Activated CD8-positive, alpha-beta memory T cell treated with anti-CD3 and anti-CD28 coated beads for 1 hour (primary cell): ENCODE measurements at places on chromosomes 3 and 15.

GRCh38 chr3:48798998-48799397 lies 48.7 kb downstream of the PRKAR2A start:
- no peak for DNase-seq

- no peak for DNase-seq
Measured at GRCh38 chr3:156997351-156997750, 162.6 kb downstream of the CCNL1 start.

- DNase-seq = no peak
Measured at GRCh38 chr3:180700941-180701340, 21.7 kb upstream of the CCDC39 start.

GRCh38 chr3:160929595-160929994 lies 173.6 kb downstream of the PPM1L start:
- DNase-seq = no peak

GRCh38 chr3:10843378-10843777 lies 27.4 kb downstream of the SLC6A11 start:
- no peak for DNase-seq

DNA sequence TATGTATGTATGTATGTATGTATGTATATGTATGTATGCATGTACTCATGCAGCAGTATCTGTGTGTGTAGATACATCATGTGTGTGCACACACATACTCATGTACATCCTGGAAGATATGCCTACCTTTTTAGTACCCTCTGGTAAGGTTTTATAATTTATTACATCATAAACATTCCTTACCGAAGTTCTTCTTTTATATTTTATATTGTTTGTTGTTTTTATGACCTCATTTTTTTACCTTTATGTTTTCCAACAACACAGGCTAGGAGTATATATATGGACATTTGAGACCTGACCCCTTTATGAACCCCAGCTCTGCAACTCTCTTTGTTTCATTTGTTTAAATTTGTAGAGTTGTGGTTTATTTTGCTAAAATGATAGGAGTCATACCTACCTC lies 263.5 kb downstream of the ADAMTSL3 start:
- no peak for DNase-seq

- no peak for DNase-seq
Measured at GRCh38 chr3:62503516-62503915, 130.2 kb upstream of the FEZF2 start.

DNA sequence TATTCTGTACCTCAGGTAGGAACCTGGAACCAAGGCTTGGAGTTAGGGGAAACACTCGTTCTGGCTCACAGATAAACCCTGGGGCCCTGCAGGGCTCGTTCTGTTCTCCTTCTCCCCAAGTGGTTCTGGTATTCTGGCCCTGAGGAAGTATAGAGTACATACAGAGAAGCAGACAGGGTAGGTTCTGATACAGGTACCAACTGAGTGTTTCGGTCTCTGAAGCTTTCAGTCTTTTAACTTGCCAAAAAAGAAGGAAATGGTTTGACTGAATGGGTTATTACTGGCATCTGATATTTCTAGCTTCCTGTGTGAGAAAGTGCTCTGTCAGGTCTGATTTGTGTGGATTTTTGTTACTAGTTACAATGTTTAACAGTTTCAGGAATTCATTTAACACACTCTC lies 67.3 kb downstream of the UBE2E2 start:
- no peak for DNase-seq

GRCh38 chr3:151395806-151396205 lies 11.3 kb upstream of the P2RY12 start:
- DNase-seq = no peak

GRCh38 chr3:138046955-138047354 lies 37.0 kb downstream of the CLDN18 start:
- DNase-seq = no peak

GRCh38 chr3:136730595-136731273 lies 21.4 kb downstream of the STAG1 start:
- DNase-seq = no peak

- DNase-seq = no peak
Measured at GRCh38 chr3:55555873-55556618, 68.9 kb upstream of the WNT5A start.

- DNase-seq = no peak
Measured at GRCh38 chr15:100949691-100950090, 30.5 kb downstream of the LRRK1 start.

DNA sequence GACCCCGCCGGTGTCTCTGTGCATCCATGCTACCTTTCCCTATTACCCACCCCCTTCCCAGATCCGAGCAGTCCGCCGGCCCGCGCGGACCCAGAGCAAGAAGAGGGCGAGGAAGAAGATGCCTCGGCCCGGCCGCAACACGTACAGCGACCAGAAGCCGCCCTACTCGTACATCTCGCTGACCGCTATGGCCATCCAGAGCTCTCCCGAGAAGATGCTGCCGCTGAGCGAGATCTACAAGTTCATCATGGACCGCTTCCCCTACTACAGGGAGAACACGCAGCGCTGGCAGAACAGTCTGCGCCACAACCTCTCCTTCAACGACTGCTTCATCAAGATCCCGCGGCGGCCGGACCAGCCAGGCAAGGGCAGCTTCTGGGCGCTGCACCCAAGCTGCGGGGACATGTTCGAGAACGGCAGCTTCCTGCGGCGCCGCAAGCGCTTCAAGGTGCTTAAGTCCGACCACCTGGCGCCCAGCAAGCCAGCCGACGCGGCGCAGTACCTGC lies 788 bp downstream of the FOXB1 start:
- DNase-seq = no peak

DNA sequence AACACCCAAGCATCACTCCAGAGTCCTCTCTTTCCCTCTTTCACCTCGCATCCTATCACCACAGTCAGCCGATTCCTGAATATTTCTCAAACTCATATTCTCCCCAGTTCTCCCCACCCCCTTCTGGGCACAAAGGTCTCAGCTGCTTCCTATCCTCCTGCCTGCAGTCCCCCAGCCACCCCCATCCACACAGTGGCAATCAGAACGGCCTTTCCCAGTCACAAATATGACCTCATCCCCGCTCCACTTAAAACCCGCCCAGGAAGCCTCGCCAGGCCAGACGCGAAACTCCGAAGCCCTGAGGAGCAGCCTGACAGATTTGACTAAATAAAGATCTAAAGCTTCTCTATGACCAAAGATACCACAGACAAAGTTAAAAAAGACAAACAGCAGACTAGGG lies 49.9 kb upstream of the LINGO1 start:
- DNase-seq = no peak

DNA sequence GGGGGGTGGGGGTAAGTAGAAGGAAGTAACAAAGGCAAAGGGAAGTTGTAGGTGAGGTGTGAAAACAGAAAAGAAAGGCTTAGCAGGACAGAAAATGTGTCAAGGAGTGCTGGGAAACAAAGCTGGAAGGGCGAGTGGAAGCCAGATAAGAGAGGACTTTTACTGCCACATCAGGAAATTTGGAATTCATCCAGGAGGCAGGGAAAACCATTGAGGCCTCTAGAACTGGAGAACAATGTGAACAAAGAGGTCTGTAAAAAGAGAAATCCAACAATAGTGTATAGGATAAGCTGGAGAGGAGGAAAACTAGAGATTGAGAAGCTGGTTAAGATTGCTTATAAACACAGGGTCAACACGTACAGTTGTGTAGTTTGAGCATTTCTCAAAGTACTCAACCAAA lies 116.6 kb downstream of the NTRK3 start:
- no peak for DNase-seq
